ENCODE measurements at places on chromosomes 5 and 9. TPM values are rescaled to one million over a fixed set of nuclear protein-coding genes. Genes with fewer than 3 reads are reported as not detected.

The TEX53 gene
- not detected for total RNA-seq

The PPP2R2B gene
- not detected for total RNA-seq

The PNPLA7 gene
- total RNA-seq: 0.28 TPM

The SMIM3 gene
- total RNA-seq: 15.4 TPM

The IL5 gene
- total RNA-seq: not detected

The PLAC8L1 gene
- total RNA-seq: not detected

The ENC1 gene
- 27.2 TPM for total RNA-seq

All from airway epithelial cell (primary cell).